KG1 (cell line): ENCODE measurements at places on chromosomes 5 and 9.

DNA sequence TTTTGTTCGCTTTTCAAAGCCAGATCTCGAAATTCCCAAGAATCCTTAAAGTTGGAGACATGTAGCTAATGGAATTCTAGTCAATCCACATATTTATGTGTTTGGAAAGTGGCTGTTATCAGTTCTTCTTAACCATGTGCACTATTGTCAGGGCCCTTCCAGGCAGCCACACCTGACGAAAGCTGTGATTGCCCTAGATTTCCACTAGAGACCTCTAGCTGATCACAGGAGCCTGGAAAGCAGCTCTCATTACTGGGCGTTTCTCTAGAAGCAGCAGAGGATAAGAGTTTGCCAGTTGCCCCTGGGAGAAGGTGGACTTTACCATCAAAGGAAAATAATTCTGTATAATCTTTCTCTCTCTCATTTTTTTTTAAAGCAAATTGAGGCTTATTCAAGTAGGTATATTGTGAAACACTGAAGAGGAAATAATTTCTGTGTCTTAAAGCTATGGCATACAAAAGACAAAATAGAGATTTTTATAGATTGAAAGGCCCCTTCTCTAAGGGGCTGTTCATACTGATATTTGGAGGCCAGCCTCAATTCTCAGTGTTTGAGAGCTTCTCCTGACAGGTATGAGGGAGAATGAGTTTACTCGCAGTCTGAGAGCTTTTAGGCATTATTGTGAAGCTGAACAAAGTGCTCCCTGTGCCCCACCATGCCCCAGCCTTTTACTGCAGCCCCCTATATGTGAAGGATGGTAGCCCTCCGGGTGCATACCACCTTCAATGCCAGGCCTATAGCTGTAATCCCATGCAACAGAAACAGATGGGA, 405.4 kb upstream of the ACTBL2 start:
- no peak for DNase-seq

DNA sequence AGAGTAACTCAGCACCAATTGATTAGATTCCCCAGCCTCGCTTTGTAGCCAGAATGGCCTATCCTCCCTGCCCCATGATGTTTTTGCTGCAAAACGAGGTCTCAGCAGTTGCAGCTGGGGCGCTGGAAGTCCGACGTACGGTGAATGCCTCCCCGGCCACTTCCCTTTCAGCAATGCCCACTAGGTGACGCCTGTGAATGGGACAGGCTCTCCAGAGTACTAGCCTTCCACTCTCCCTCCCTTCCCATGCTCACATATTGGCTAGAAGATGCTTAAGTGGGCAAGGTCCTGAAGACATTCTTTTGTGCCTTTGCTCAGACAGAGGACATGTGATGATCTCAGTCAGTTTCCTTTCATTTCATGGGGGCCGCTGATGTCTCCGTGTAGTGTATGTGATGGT, 50.8 kb downstream of the DMRT2 start:
- no peak for DNase-seq

DNA sequence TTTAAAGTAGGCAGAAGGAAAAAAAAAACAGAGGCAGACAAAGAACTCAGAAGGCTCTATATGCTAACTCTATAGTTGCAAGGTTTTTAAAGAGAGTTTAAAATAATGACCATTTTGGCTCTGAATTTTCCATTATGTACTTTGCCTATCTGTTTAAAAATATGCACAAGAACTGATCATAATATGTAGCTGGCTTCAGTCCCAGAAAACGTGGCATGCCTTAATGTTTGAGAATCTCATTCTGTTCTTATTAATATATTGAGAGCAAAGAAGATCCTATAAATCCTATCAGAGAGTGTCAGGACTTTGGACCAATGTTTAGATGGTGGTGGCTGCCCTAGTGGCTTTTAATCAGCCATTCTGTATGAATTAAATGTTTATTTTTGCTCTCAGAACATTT, 121.5 kb downstream of the JMY start:
- no peak for DNase-seq

- no peak for DNase-seq
These were observed 4.3 kb downstream of the RAI14 start for GRCh38 chr5:34660444-34660843.

DNA sequence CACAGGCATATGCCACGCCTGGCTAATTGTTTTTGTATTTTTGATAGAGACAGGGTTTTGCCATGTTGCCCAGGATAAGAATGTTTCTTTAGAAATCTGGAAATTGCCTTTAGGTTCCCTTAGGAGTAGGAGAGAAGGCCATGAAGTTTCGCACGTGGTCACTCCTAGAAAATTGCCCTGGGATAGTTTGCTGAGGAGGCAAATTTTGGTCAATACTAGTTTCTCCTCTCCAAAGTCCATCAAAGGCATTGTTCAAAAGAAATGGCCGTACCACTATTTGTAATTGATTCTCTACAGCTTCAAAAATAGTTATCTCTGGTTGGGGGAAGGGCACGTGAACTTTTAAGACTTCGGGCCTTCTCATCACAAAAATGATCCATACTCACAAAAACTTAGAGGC, 845 bp upstream of the SLC30A5 start:
- no peak for DNase-seq

- no peak for DNase-seq
These were observed 27.5 kb upstream of the DNAH5 start for GRCh38 chr5:13972029-13972428.

DNA sequence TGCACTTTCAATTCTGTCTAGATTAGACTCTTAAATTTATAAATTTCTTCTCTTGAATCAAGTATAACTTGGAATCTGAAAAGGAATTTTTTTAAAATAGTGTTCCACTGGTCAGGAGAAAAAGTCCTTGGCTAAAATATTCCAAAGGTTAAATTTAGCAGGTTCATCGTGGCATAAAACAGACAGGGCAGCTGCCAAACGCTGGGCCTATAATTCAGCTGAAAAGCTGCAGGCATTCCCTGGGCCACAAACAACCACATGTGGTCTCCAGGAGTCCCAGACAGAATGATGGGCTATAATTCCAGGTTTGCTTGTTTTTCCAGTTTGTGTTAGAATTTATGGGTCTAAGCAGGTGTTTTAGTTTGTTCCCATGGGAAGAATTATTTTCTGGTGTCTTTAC, 71.1 kb upstream of the RETREG1 start:
- no peak for DNase-seq

DNA sequence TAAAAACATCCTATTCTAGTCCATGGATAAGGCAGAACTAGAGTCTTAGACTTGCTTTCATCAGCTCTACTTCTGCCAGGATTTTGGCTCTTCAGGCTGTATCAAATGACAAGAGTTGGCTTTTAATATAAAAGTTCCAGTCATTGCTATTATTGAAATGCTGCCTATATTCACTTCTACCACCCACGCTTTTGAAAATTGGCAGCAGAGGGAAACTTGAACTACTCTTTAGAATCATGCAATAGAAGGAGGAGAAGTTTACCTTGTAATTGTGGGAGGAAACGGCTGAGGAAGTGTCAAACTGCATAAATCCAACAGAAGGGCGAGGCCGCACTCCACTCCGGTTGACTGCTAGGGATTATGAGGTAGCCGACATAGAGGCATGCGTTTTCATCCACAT, 122.6 kb upstream of the BASP1 start:
- no peak for DNase-seq

GRCh38 chr9:8880060-8880459, 1080.5 kb upstream of the DMAC1 start:
- DNase-seq: no peak

- no peak for DNase-seq
These were observed 27.1 kb downstream of the RFX3 start for GRCh38 chr9:3498691-3499090.
